ENCODE measurements at places on chromosomes 3 and 15.

DNA sequence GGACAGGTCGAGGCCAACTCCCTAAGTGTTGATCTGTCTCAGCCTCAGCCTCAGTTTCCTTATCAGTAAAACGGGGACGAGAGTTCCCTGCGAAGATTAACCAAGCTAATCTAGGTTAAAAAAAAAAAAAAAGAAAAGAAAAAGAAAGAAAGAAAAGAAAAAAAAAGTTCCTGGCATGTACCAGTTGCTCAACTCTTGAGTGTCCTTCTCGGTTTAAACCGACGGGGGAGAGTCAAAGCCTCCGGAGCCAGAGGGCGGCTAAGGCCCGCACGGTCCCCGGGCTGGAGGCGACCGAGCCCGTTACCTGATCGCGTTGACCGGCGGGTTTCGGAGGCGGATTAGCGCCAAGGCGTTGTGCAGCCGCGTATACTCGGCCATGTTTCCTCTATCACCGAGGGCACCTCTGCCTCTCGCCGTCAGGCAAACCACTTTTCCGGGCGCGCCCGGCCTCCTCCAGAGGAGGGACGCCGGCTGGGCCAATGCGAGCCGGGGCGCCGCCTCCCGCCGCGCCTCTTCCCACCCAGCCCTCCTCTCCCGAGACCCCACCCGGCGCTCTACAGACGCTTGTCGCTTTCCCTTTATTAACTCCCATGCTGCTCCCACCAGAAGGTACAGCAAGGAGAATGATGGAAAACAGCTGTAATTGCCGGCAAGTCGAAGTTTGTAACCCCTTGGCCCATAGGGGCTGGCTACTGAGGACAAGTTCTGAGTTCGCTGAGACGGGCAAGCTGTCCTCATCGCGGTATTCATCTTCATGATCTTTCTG, at the start of gene EHHADH:
Gene EHHADH (minus strand): TSS at position 405 of the 766 bp plus-strand sequence. CDS start 27 bp downstream, at position 378.
- peak; percentile 25 for DNase-seq

DNA sequence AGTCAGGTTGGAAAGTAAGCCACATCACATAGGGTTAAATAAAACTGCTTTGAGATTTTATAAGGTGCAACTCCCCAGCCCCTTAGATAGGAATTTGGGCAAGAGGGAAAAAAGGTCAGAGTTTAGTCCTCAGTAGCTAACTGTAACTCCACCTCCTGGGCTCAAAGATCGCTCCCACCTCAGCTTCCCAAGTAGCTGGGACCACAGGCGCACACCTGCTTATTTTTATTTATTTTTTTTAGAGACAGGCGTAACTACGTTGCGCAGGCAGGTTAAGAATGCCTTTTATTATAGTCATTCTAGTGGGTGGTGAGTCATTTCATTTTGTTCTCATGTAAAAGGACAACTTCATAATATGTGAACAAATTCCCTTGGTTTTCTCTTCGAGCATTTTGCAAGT, 14.7 kb downstream of the TM2D3 start:
- DNase-seq: no peak

GRCh38 chr3:72445827-72446217, 402.4 kb downstream of the SHQ1 start:
- DNase-seq: no peak

DNA sequence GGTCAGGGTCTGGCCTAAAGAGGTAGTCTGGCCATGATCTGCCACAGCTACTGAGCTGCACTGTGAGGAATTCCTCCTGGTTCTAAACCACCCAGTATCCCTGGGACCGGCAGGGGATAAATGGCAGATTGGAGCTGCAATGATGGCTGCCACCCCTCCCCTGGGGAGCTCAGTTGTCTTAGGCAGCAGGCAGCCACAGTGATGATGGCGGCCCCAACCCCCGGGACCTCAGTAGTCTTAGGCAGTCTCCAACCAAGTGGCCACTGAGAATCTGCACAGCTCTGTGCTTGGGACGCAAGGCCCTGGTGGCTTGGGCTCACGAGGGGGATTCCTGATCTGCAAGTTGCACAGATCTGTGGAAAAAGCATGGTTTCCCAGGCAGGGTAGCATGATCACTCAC, 68.1 kb downstream of the STRIT1 start:
- no peak for DNase-seq

DNA sequence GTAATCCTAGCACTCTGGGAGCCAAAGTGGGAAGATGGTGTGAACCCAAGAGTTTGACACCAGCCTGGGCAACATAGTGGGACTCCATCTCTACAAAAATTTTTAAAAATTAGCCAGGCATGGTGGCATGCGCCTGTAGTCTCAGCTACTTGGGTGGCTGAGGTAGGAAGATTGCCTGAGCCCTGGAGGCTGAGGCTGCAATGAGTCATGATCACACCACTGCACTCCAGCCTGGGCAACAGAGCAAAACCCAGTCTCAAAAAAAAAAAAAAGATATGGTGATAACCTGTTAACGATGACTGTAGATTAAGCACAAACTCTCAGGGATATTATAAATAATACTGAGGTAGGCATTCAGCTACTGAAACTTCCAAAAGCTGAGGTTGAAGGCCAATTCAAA, 107.5 kb downstream of the SLC49A4 start:
- no peak for DNase-seq

DNA sequence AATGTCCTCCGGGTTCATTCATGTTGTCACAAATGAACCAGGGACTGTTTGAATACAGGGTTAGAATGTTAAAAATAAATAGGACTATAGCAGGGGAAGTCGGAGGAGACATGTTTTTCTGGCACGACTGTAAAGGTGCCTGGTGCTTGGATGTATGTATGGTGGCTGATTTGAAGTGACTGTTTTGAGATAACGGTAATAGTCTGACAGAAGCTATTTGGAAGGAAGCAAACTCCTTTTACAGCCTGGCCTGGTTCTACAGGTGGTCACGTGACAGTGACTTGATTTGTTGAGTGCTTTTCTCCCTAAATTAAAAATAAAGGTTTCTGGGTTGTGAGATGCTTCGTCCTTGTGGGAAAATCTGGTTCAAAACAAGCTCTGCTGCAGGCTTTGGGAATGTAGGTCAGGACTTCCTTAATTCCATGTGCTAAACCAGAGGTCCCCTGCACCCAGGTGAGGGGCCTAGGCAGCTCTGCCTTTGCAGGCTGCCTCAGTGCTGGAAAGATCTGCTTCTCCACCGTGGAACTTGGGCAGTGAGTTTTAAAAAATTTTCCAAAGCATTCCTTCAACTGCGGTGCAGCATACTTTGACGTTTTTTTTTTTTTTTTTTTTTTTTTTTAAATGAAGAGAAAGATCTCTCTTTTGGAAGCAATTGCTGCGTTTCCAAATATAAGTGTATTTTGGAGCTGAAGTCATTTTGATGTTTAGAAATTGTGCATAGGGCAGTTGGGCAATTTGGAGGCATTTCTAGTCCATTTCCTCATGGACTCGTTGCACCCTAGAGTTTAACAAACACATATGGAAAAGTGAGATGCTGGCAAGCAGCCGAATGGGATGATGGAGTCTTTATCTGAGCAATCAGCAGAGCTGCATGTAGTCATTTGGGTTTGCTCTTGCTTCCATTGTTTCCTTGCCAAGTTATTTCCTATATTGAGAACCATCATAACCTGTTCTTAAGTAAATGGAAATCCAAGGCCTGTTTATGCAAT, 30.9 kb downstream of the ITPR1 start:
- DNase-seq: no peak

- no peak for DNase-seq
These were observed 177.0 kb upstream of the TBL1XR1 start for GRCh38 chr3:177374323-177374722.

DNA sequence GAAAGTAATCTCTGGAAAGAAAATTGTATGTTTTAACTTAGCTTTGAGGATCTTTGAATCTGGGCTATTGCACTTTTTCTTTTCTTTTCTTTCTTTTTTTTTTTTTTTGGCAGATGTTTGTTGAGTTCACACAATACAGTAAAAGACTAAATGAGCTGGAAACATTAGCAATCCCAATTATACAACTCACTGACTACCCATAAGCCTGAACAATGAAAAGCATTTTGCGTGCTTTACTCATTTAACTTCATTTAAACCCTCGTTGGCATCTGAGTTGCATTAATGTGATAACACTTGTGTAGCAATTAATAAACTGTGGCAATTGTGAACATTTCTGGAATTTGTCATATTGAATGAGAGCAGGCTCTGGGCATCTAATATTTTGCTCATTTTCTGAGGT, 269.4 kb upstream of the RBMS3 start:
- DNase-seq: no peak

GRCh38 chr3:24472358-24472757, 22.3 kb downstream of the THRB start:
- DNase-seq: no peak

DNA sequence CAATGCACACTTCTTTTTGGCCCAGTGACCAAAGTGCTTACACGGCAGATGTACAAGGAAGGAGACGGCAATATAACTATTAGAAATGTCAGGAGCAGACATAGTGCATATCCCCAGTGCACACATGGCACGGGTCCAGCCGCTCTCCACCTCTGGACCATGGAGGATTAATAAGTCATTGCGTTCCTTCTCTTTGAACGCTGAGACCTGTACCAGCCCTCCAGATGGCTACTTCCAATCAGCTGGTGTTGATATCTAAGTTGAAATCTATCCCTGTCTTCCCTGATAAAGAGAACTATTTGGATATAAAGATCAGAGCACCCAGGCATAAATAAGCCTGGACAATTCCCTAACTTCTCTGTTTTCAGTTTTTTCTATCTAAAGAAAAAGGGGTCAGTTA, 212.5 kb downstream of the CADPS start:
- no peak for DNase-seq

DNA sequence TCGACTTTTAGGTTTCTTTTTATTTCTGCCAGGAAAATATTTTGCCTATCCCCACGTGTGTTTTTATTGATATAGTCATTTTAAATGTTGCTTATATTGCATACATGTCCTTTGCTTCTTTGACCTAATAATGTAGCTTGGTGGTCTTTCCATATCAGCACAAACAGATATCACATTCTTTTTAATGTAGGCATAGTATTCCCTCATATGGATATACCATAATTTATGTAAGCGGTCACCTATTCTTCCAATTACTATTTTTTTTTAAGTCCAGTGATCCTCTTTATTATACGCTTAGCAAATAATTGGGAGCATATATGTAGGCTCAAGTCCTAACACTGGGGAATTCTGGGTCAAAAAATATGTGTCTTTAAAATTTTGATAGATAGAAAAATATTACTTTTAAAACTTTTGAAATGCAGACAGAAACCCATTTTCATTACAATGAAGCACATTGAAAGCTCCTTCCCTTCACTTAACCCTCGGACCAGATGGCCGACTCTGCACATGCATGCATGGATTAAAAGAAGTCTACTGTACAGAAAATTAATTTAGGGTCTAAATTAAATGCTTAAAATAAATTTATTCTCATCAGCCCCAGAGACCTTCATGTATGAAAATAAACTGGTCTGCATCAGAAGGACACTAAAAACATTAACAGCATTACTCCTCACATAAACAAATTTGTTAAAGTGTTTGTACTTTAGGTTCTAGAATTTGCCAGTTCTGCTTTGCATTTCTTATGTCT, 90.5 kb upstream of the LIMD1 start:
- no peak for DNase-seq

DNA sequence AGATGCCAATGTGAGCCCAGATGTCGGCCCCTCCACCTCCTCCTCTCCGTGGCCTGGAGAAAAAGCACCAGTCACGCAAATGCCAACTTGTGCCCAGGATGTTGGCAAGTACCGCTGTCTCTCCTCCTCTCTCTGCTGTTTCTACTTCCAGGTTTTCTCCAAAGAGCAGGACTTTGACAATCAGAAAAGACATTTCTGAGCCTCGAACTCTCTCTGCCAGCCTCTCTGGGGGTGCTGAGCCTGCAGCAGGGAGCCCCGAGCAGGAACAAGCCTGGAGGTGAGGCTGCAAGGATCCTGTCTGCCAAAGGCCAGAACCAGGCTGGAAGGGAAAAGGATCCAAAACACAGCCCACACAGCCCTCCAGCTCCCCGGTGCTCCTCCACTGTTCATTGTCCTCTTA, 89.7 kb downstream of the SEC22A start:
- DNase-seq: no peak

- DNase-seq: peak; percentile 32
These were observed 1036.6 kb downstream of the NTRK3 start for GRCh38 chr15:87219650-87220615.

DNA sequence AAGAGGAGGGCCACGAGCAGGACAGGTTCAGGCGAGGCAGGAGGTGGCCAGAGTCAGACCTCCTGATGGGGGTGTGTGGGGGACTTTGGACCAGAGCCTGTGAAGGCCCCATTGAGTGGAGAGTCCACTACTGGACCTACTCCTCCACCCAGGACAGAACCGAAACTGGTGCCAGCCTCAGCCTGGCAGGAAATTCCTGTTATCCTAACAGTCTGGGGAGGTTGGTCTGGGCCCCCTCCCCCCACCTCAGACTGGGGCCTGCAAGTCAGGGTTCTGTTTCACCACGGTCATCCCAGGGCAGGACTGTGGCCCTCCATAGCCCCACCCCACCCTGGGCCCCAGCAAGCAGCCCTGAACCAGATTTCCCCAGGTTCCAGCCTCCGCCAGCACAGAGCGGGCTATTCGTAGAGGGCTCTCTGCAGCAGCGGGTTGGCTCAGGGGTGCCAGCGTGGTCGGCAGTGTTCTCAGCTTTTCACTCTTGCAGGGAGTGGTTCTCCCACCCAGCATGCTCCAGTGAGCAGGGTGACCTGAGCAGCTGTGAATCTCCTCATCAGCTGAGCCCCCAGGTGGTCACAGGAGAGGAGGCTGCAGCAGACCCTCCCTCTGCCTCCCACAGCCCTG, 217.3 kb downstream of the TBC1D2B start:
- no peak for DNase-seq

- DNase-seq: no peak
These were observed 40.6 kb downstream of the ITPR1 start for GRCh38 chr3:4533489-4534443.

DNA sequence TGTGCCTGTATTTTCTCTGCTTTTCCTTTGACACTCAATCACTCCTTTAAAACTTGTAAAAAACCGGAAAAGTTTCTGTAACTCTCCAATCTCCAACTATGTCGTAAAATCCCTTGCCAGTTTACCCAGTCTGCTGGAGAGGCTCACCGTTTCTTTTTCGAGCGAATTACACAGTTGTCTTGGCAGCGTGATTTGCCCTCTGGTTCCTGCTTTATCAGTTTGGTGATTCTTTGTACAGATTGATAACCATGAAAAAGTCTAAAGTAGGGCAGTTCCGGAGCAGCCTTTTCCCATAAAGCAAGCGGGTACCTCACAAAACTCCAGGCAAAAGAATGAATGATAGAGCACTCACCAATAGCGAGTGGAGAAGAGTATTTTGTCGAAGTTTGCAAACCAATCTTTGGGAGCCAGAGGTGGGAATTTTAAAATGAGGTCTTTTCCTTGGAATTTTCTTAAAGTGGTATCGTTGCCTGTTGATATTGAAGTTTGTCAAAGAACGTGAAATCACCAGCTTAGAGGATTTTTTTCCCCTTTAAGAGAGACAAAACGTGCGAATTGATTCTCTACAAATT, at the start of gene TTC23:
Gene TTC23 (minus strand): TSS at position 312 of the 572 bp plus-strand sequence. CDS start 20,869 bp downstream, outside the sequence.
- DNase-seq: peak; percentile 85

DNA sequence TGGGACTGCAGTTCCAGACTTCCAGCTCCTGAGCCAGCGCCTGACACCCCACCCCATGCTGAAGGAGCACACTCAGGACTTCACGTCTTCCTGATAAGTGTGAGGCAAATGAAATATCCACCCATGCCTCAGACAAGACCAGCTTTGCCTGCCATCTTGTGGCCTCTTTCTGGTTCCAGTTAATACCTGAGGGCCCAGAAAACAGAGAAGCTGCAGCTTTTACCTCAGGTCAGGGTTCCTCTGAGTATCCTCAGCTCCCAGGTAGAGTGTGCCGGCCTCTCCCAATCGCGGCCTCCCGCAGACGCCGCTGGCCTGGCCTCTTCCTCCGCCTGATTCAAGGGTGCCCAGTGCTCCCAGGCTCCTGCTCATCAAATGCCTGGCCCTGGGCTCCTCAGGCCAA, 5.1 kb upstream of the KLHL6 start:
- no peak for DNase-seq

GRCh38 chr3:45894015-45894414, 7.7 kb downstream of the CCR9 start:
- no peak for DNase-seq
